T47D (cell line): ENCODE measurements at places on chromosomes 5 and 9.

GRCh38 chr9:37705787-37706186, 47.8 kb upstream of the TRMT10B start:
- no peak for DNase-seq

DNA sequence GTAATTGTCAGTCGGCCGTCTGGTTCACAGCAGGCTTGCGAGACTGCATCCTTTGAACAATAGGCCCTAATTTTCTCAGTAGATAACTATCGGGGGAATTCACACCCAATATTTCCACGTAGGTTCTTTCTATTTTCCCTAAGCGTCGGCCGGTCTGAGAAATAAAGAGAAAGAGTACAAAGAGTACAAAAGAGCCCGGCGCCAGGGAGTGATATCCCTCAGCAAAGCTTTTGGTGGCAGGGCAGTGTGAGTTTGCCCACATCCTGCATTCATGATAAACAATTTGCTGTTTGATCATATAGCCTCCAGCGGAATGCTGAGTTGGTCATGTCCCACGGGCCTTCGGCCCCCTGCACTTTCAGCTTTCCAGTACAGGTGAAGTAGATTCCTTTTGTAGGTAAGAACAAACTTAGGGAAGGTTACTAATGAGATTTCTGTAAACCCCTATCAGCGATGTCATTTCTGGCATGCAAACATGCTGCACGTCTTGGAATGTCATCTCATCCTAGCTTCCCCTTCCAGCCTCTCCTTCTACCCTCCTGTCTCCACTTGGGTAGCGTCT, 4.7 kb upstream of the PTGR1 start:
- no peak for DNase-seq

DNA sequence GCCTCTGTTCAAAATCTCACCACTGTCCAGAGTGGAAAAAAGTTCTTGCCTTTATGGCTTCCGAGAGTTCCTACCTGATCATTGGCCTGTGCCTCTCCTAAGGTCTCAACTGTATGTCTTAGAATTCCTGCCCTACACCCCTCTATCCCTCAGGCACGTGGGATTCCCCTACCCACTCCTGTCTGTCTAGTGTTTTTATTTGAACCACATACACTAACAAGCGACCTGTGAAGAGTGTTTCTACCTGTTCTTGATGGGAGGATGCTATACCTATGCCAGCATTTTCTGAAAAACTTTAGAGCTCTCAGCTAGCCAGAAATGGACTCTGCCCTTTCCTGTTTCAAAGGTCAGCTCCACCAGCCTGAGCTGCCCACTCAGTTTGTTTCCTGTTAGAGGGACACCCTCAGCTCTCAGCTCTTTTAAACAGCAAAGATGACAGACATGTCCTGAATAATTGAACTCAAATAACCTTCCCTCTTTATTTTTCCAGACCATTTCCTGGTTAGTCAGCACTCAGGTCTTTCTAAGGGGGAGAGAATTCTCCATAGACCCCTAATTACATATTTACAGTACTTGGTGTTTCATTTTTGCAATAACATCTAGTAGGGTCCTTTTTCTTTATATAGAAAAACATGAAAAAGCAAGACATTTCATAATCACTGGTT, 214.8 kb downstream of the AOPEP start:
- DNase-seq = no peak

DNA sequence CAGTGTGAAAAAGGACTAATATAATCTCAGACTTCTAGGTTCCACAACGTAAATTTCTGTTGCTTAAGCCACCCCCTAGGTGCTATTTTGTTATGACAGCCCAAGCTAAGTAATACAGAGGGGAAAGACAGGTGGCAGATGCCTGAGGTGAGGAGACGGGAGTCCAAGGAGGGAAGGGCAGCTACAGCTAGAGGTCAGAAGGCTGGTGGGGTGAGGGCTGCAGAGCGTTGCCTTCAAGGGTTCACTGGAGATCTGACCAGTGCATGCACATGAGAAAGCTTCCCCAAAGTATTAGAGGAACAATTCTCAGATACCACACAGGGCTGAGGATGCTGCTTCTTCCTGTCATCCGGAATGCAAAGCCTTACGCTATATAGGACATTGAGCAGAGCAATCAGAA, 104.7 kb upstream of the IRX4 start:
- no peak for DNase-seq

GRCh38 chr9:130662970-130663257, 1.5 kb upstream of the PRDM12 start:
- no peak for DNase-seq

DNA sequence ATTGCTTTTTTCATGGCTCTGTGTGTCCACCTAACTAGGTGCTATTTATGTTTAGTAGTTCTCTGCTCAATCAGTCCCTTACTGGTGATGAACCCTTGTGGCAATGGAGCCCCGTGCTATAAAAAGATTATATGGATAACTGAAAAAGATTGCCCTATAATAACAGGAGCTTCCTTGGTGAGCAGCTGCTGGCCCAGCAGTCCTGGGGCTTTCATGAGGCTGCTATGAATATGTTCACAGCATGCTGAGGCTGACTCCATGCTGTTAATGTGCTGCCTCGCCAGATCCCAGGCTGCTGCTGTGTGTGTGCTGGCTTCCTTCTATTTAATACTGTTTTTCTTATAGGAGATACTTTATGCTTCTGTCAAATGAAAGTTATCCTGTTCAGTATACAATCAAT, 357.5 kb downstream of the TAF11L14 start:
- DNase-seq = no peak

DNA sequence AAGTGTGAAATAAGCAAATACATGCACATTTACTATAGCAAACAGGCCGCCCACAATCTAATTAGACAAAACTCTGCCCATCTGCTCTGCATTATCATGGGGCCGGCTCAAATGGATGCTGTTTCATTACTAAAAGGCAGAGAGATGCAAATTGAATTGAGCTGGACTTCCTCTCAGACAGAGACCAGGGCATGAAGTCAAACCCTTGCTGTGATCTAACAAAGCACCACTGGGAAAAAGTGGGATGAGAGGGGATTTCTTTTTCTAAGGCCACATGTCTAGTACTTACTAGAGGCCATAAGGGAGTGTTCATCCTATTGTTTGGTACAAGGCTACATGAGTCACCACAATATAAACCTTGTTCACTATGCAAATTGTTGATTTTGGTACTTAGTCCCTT, 614.7 kb downstream of the ISL1 start:
- DNase-seq = no peak

DNA sequence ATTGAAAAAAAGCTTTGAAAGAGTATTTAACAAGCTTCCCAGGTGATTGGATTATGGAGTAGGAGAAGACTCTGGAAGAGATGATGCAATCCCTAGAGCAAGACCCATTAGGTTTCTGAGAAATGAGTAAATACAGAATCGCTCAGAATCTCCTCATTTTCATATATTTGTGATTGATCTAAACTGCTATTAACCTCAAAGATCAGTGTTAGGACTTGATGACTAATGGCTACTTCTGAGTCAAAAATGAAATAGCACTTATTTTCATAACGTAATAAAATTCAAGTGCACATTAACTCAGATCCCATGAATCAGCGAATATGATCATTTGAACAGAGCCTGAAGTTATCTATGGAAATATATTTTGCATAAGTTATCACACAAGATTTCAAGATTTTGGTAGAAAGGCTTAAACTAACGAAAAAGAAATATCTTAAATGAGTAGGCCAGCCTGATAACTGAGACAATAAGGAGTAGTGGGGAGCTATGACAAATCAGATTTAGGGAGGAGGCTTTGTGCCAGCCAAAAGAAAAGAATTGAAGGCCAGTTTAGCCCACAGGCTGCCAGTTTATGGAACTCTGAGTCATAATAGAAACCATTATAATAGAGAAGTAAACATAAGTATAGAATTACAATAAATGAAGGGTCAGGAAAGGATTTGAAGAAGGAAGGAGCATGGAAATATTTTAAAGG, 106.7 kb upstream of the OSMR start:
- no peak for DNase-seq

- DNase-seq = no peak
These were observed 10.9 kb downstream of the MAN2A1 start for GRCh38 chr5:109700516-109701153.
